ENCODE measurements at places on chromosomes 16 and 17. TPM values are rescaled to one million over a fixed set of nuclear protein-coding genes. Genes with fewer than 3 reads are reported as not detected.

The CRHR1 gene
- not detected for total RNA-seq

The TBC1D26 gene
- not detected for total RNA-seq

The NTN3 gene
- 0.24 TPM for total RNA-seq

The AMZ2 gene
- total RNA-seq: 55.9 TPM

The KRT39 gene
- 0.59 TPM for total RNA-seq

The KRT17 gene
- 2.6 TPM for total RNA-seq

The NAGS gene
- 6.4 TPM for total RNA-seq

The STAC2 gene
- total RNA-seq: 0.30 TPM

GRCh38 chr17:32100971-32101631, 41.2 kb upstream of the RHOT1 start:
- H3K36me3 ChIP-seq: no peaks in the 10 kb centered on the region
- no peak for DNase-seq
- no peaks in the 10 kb centered on the region for H3K27me3 ChIP-seq
- H3K27ac ChIP-seq: no peak overlapping the region
- H3K4me3 ChIP-seq: no peak overlapping the region
- no peaks in the 10 kb centered on the region for H3K4me1 ChIP-seq

DNA sequence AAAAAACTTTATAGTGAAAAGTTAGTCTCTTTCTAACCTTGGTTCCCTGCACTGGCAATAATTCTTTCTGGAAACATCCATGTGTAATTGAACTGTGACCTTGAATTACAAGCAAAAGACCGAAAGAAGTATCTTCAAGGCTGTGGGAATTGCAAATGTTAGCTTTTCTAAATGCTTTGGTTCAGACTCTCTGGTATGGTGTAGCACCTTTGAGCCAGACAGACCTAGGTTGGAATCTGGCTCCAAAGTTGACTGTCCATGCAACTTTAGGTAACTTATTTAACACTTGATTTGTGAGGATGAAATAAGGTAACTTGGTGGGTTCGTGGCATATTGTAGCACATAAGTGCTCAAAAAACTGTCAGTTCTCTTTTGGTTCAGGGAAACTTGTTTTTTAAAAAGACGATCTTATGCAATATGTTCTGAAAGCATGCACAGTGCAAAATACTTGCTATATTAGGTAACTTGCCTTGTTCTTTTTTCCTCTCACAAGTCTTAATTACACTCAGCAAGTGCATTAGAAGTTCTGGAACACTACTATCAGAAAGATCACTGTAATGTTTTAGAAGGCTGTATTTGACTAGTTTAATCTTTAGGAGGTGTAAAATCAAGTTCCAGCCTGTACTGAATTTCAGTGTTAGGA, 46.3 kb downstream of the TANGO6 start:
- DNase-seq: no peak
- no peak overlapping the region for H3K4me3 ChIP-seq

DNA sequence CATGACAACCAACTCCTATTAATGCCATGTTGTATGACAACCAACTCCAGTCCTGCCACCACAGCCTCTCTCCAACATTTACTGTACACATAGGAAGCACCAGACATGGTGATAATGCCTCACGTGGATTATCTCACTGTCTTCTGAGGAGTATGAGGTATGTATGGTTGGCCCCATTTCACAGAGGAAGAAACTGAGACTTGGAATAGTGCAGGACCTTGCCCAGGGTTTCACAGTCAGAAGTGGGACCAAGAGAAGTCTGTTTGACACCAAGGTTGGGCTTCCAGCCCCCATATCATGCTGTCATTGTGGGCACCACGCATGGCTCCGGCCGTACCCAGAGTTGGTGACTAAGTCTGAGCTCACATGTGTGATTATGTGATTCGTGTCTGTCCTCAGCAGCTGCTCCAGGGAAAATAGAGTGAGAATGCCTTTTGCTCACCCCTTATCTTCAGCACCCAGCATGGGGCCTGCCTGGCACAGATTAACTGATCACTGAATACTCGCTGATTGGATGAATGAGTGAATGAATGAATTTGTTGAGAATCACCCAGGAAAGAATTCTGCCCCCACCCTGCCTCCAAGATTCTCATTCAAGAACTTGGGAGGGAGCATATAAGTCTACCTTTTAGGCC, 204.1 kb upstream of the NLRP1 start:
- no peak for DNase-seq
- no peaks in the 10 kb centered on the region for H3K4me1 ChIP-seq
- H3K27ac ChIP-seq: no peak overlapping the region
- H3K36me3 ChIP-seq: no peaks in the 10 kb centered on the region

GRCh38 chr17:46737326-46737725, 81.2 kb downstream of the WNT3 start:
- no peaks in the 10 kb centered on the region for H3K27me3 ChIP-seq
- no peak overlapping the region for H3K27ac ChIP-seq
- H3K4me1 ChIP-seq: no peaks in the 10 kb centered on the region

GRCh38 chr16:66131895-66132294, 234.6 kb upstream of the CDH5 start:
- H3K27ac ChIP-seq: peak overlapping the region; percentile 79
- H3K4me3 ChIP-seq: peak overlapping the region; percentile 30
- H3K27me3 ChIP-seq: peaks cover 17% of the 10 kb centered on the region
- no peak for DNase-seq
- no peaks in the 10 kb centered on the region for H3K36me3 ChIP-seq
- peaks cover 6% of the 10 kb centered on the region for H3K4me1 ChIP-seq

- H3K36me3 ChIP-seq: no peaks in the 10 kb centered on the region
- no peaks in the 10 kb centered on the region for H3K27me3 ChIP-seq
- no peak overlapping the region for H3K4me3 ChIP-seq
- peaks cover 40% of the 10 kb centered on the region for H3K4me1 ChIP-seq
These were observed 17.1 kb upstream of the SREBF1 start for GRCh38 chr17:17853811-17854447.

GRCh38 chr17:72465191-72466024, 344.6 kb downstream of the SOX9 start:
- H3K27me3 ChIP-seq: no peaks in the 10 kb centered on the region
- DNase-seq: no peak
- no peaks in the 10 kb centered on the region for H3K36me3 ChIP-seq
- no peak overlapping the region for H3K4me3 ChIP-seq

- no peak for DNase-seq
- H3K36me3 ChIP-seq: no peaks in the 10 kb centered on the region
- H3K27me3 ChIP-seq: peaks cover under 1% of the 10 kb centered on the region
These were observed 6.7 kb downstream of the ZNF423 start for GRCh38 chr16:49849037-49849753.

DNA sequence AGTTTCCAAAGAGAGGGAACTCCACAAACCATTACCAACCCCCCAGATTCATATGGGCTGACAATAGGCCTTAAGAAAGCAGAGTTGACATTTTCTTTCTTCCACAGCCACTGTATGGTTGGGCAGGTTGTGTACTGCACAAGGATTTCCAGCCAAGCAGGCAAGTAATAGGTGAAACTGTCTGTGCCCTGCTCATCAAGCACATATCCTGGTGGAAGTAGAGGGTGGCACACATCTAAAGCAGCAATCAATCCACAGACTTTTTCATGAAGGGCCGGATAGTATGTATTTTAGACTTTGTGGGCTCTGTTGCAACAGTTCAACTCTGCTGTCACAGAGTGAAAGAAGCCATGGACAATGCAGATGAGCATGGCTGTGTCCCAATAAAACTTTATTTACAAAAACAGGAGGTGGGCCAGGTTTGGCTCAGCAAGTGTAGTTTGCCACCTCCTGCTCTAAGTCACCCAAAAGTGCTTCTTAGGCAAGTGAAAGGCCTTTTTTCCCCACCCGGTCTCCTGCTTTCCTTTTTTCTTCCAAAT, 63.4 kb downstream of the SNX20 start:
- no peaks in the 10 kb centered on the region for H3K36me3 ChIP-seq
- DNase-seq: no peak
- H3K4me3 ChIP-seq: no peak overlapping the region

DNA sequence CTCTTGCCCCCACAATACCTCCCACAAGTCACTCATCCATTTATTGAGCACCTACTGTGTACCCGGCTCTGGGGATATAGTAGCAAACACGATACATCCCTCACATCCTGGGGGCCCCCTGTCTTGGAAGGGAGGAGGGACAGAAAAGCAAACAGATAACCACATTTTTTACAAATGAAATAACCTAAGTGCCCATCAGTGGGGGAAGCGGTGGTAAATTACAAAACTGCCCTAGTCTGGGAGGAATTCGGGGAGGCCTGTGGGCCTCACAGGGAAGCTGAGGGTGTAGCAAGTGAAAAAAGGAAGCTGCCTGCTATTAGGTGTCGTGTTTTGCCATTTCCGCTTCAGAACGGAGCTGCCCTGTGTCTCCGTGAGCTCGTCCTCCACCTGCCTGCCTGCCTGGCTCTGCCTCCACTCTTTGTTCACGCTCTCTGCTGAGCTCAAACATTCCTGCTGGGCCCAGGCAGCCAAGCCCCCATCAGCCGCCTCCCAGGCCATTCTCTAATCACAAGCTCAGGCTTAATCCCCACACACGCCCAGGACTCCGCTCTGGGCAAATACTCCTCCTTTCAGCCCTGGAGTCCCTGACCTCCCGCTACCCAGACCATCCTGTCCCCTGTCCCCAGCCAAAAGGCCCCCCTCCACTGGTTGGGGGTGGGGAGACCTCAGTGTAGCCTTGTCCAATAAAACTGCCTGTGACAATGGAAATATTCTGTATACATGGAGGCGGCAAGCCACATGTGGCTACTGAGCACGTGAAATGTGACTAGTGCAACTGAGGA, 10.2 kb upstream of the SEC14L5 start:
- no peaks in the 10 kb centered on the region for H3K27me3 ChIP-seq
- H3K36me3 ChIP-seq: no peaks in the 10 kb centered on the region
- no peak for DNase-seq

DNA sequence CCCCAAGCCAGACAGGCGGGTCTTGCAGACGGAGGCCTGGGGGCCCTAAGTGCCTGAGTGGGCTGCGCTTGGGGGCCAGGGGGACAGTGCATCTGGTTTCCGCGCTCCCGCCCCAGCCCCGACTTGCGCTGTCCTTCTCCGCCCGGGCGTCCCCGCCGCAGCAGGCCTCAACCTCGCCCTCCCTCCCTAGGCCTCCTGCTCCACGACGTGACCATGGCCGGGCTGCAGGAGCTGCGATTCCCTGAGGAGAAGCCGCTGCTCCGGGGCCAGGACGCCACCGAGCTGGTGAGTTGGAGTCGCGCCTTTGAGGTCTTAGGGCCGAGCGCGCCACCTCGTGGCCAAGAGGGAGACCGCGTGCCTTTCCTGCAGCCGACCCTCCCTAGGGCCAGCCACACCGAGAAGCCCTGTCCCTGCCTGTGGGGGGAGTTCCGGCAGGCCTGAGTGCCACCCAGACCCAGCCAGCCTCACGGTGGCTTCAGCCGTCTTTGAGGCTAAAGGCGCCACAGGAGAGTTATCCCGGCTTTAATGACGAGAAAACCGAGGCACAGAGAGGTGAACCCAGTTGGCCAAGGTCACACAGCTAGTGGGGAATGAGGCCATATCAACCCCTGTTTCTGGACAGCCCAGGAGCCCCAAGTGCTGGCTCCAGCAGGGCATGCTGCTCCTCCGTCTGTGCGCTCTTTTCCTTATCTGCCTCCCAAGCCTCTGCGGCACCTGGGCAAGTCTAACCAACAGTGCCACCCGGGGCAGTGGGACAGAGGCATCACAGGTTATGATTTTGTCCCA, 12.2 kb upstream of the NDRG4 start:
- no peaks in the 10 kb centered on the region for H3K4me1 ChIP-seq
- H3K27ac ChIP-seq: no peak overlapping the region
- no peaks in the 10 kb centered on the region for H3K27me3 ChIP-seq
- no peaks in the 10 kb centered on the region for H3K36me3 ChIP-seq
- H3K4me3 ChIP-seq: no peak overlapping the region
- DNase-seq: peak; percentile 87

DNA sequence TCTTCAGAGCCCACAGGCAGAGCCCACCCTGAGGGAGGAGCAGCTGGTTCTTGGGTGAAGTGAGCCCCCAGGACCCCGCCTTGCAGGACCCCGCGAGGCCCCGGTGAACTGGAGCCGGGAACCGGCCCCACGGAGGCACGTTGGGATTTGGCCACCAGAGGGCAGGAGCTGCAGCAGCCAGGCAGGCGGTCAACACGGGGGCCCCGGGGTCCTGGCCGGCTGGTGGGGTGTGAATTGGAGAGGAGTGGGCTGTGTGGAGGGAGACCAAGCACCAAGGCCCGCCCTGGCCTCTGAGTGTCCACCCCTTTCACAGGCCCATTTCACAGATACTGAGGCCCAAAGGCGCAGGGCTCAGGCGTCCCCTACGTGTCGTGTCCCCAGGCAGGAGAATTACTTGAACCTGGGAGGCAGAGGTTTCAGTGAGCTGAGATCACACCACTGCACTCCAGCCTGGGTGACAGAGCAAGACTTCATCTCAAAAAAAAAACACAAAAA, 2.2 kb downstream of the DPEP1 start:
- no peak overlapping the region for H3K27ac ChIP-seq
- no peak for DNase-seq
